H1 (cell line): ENCODE measurements at places on chromosomes 5 and 9. TPM values are rescaled to one million over a fixed set of nuclear protein-coding genes. Genes with fewer than 3 reads are reported as not detected.

Gene SEMA5A
- polyA plus RNA-seq, result 5.3 and 5.7 TPM in 2 replicates

Gene KCNT1
- 0.20 and 0.35 TPM in 2 replicates for polyA plus RNA-seq

Gene CARD6
- polyA plus RNA-seq, result 0.19 and 0.41 TPM in 2 replicates

Gene ARRDC3
- polyA plus RNA-seq, result 1.1 and 2.9 TPM in 2 replicates

Gene DAB2
- polyA plus RNA-seq, result 1.7 and 2.6 TPM in 2 replicates

Gene IRX2
- 23.4 and 39.6 TPM in 2 replicates for polyA plus RNA-seq

Gene STPG3
- 0.14 TPM in 1 of 2 replicates, not detected in the other for polyA plus RNA-seq

Gene FAM81B
- polyA plus RNA-seq, result not detected in 2 replicates

Gene AMACR
- polyA plus RNA-seq, result 8.7 and 9.1 TPM in 2 replicates

Gene PCDHA13
- polyA plus RNA-seq, result 1.3 and 1.4 TPM in 2 replicates

Gene NUTM2F
- 0.06 and 0.28 TPM in 2 replicates for polyA plus RNA-seq

Gene SPDL1
- 9.8 and 16.9 TPM in 2 replicates for polyA plus RNA-seq

Gene PLCXD3
- polyA plus RNA-seq, result under 0.01 and 0.03 TPM in 2 replicates
